Small intestine (tissue), 16 donors: ENCODE measurements at places on chromosomes 4 and X.
A peak's percentile ranks its signal among the peaks of the same experiment; 100 is the strongest.

DNA sequence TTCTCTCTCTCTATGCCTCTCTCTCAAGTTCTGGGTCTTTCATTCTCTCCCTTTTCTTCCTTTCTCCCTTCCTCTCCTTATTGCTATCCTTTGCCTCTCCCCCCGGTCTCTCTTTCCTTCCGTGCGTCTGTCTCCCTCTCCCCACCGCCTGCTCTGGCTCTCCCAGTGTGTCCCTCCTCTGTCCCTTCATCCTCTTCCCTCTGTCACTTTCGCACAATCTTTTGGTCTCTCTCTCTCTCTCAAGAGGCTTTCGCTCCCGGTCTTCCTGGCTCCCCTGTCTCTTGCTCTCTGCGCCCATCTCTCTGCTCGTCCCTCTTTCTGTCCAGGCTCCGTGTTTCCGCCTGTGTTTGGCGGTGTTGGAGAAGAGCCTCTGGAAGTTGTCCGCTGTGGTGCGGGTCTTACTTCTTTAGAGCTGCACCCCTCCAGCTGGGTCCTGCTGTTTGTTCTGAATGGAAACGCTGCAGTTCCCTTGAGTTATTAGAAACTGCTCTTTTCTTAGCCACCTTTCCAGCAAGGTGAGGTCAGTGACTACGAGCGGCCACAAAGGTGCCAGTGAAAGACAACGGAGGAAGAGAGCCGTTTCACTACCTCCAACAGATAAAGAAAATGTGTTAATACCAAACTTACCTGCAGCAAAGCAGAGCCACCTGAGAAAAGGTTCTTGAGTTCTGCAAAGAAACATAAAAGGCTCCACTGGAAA, 1.1 kb downstream of the BMPR1B start:
- DNase-seq, result no peak

- no peak for DNase-seq
Measured at GRCh38 chr4:181293541-181293940, 949.7 kb upstream of the TENM3 start.

GRCh38 chr4:57156242-57156990, 46.2 kb upstream of the IGFBP7 start:
- no peak for DNase-seq

DNA sequence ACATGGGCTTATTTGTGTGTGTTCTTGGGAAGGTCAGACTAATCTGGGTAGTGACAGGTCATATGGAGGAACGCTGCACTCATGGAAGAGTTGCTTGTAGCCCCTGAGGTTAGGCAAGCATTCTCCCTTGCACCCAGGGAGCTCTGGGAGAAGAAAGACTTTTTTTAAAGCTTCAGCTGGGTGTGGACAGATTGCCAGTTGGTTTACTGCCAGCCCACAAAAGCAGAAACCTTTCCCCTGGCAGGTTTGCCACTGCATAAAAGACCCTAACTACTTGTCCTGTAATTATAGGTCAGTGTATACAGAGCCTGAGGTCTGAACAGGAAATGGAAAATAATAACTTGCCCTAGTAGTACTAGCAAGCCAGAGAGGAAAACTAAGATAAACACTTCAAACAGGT, 7.4 kb upstream of the NFKB1 start:
- peak; percentile 23 for DNase-seq

GRCh38 chrX:19695884-19696283, 180.6 kb upstream of the MAP3K15 start:
- no peak for DNase-seq

GRCh38 chr4:67918428-67918827, 34.6 kb upstream of the TMPRSS11D start:
- no peak for DNase-seq

GRCh38 chr4:42330002-42330592, 67.2 kb upstream of the SHISA3 start:
- DNase-seq, result no peak

- no peak for DNase-seq
Measured at GRCh38 chrX:57172544-57172943, 35.3 kb upstream of the SPIN2A start.

- DNase-seq, result peak; percentile 10
Measured at GRCh38 chr4:166042510-166043055, 169.5 kb downstream of the TLL1 start.

DNA sequence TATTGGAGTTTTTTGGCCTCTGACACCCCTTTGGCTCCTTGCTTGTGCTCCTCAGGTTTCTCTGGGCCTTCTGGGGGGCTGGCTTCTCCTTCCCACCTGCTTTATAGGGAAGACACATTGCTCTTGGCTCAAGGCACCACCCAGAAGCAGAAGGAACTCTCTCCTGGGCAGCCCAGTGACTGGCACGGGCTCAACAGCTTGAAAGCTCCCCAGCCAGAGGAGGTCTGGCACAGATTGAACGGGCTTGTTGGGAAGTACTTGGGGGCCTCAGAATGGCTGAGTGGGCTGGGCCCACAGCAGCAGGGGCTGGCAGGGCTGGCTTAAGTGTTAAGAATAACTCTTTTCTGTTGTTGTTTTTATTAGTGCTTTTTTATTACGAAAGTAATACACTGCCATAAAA, 11.2 kb upstream of the ZNF185 start:
- DNase-seq, result no peak

DNA sequence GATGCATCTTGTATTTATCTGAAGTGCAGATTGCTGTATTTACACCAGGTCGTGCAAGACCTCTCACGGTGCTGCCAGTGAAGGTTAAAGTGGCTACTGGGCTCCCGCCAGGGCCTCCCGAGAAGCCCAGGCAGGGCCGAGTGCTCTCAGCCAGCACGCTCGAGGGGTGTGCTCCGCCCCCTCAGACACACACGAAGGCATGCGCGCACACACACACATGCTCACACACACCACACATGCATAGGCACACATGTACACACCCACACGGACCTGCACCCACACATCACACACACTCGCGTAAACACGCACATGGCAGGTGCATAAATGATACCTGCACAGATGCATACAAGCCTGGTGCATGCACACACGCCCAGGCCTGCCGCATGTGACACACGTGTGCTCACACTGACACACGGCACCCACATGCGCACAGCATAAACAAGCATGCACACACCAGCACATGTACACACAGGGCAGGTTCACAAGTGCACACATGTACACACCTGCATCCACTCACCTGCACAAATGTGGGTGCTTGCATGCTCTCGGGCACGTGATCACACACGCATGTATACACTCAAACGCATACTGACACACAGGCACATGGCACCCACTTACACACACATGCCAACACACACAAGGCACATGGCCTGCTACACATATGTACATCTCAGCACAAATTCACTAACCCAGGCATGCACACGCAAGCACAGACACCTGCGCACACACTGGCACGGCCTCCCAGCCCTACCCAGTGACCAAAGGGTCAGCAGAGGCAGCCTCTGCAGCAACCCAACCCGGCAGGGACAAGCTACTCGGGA, 71.6 kb downstream of the FAM53A start:
- no peak for DNase-seq

DNA sequence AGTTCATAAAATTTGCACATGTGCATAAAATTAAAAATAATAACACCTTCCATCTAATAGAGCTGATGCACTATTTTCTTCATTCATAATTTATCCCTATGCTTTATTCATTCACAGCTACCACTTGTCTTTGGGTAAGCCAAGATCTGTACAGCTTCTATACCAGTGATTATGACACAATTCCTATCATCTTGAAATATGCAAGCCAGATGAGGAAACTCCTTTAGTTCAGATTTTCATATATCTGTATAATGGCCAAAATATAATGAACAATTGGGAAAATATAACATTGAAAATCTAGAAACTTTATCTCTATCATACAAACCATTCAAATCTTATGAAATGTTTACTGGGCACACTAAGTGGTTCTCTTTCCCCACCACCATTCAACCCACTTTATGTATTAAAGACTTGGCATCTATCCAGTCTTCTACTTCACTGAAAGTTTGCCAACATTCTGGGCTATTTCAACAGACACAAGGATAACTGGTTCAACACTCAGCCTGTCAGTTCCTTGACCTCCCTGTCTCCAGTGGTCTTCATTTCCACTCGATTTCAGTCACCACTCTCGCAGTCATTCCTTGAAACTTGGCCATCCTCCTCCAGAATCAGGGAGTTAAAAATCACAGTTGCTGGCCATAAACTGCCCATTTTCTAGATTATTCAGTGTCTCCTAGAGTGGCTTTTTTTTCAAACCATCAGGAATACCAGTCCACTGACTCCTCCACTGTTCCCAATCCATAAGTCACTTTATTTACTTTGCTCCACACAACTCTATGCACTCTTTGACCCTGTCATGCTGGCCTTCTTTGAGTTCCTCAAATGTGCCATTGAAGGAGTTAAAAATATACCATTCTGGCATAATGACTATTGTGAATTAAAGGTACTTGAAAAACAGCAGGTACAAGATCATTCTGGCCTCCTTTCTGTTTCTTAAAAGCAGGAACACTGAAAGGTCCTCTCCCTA, 85.5 kb downstream of the CAMK2D start:
- no peak for DNase-seq

DNA sequence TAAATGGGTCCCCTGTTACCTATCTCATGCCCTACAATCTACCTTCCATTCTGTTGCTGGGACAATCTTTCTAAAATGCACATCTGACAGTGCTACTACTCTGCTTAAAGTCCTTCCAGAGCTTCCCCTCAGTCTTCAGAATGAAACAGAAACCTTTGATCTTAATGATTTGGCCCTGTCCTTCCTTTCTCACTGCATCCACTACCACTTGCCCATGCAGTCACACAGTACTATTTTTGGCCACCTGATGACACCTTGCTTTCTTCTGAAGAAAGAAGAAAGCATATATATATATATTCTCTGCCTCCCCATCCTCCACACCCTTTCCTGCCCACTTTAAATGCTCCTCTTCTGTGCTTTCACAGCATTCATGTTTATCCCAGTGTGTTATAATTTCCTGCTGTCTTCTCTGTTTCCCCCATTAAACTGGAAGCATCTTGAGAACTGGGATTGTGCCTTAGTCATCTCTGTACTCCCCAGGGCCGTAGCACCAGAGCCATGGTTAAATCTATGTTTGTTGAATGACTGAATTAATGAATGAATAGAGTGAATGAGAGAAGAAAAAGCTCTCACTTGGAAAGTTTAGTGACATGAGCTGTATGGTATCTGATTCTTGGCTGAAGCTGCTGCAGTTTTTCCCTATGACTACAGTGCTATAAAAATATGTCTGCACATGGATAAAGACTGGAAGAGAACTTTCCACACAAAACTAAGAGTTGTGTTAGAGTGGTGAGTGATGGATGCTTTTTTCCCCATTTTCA, 56.2 kb downstream of the RTL9 start:
- DNase-seq, result no peak

- DNase-seq, result no peak
Measured at GRCh38 chr4:2850966-2851798, 7.5 kb downstream of the ADD1 start.

GRCh38 chr4:77177199-77177598, 20.2 kb downstream of the CCNG2 start:
- DNase-seq, result no peak

GRCh38 chr4:152534541-152535359, 1.1 kb downstream of the FBXW7 start:
- peak; percentile 61 for DNase-seq

DNA sequence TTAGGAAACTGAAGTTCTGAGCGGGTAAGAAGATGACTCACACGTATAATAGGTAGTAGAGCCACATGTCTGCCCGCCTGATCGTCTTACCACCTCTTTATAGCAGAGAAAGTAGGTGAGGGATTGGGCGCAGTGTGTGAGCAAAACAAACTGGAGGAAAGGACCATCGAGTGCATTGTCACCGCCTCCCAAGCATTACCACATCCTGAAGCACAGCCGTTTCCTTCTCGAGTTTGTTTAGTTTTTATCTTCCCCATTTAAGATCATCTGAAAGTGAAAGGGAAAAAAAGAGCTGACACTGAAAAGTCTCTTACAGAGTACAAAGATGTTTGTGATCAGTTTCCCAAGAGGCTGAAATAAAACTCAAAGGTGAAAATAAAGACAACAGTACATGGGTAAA, 14.8 kb downstream of the PDK3 start:
- DNase-seq, result peak; percentile 25

DNA sequence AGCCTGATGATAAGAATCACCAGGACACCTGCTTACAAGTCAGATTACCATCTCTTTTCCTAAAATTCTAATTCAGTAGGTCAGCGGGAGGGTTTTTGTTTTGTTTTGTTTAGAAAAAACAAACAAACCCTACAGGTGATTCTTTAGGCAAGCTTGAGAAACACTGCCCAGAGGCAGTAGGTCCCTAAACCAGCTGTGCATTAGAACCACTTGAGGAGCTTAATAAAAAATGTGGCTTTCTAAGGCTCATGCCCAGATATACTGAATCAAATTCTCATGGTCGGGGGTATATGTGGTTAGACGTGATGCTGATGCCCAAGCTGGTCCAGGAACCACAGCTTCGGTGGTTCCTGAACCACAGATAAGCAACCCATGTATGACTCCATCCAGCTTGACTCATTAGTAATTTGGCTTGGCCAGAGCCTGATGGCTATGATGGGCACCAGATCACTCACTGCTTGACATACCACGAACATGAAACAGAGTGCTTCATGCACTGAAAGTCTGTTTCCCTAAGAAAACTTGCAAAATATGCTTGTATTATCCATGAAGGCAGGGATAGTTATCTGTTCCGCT, 338.1 kb upstream of the F9 start:
- DNase-seq, result no peak

- no peak for DNase-seq
Measured at GRCh38 chr4:71303287-71303686, 35.5 kb upstream of the SLC4A4 start.

DNA sequence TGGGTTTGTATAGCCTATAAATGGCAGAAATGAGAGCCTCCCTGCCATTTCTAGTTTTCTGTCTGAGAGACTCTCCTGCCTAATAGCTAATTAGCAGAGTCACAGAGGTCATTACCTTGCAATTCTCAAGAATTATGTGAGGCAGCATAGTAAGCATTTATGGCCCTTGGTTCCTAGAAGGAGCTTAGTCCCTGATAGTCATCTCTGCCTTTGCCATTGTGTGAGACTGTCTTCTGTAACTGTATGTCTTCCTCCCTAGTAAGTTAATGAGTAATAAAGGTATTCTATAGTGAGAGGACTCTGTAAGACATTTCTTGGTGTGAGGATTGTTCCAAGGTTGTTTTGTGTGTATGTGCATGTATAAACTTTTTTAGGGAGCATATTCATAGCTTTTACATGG, 108.7 kb downstream of the AR start:
- DNase-seq, result no peak

GRCh38 chr4:158566860-158567259, 45.2 kb downstream of the RXFP1 start:
- no peak for DNase-seq

DNA sequence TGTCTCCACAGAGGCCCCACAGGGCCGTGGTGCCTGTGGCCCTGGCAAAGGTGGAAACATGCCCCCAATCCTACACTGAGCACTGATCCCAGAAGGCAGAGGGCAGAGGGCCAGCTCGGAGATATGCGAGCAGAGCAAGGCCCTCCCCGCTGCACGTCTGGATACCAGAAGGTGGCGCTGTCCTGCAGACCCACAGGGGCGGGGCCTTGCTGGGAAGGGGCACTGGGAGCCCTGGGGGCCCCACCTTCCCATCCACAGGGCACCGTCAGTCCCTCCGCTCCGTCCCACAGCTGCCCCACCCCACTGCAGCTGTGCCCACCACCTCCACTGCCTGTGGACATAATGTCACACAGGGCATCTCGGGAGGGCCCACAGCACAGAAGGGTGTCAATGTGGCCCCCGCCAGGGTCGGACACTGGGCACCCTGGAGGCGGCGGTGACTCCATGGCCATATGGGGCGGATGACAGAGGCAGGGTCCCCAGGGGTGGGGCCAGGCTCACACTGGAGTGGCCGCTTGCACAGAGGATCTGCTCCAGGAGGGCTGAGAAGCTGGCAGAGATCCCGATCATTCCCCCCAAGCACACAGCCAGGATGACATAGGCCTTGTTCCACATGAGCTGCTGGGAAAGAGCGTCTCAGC, 4.8 kb downstream of the SLC49A3 start:
- peak; percentile 72 for DNase-seq
